Stimulated activated CD4-positive, alpha-beta T cell treated with anti-CD3 and anti-CD28 coated beads, Interleukin-2, amount 100 ng/mL, for 24 hours (primary cell): ENCODE measurements at places on chromosomes 6 and 20.

DNA sequence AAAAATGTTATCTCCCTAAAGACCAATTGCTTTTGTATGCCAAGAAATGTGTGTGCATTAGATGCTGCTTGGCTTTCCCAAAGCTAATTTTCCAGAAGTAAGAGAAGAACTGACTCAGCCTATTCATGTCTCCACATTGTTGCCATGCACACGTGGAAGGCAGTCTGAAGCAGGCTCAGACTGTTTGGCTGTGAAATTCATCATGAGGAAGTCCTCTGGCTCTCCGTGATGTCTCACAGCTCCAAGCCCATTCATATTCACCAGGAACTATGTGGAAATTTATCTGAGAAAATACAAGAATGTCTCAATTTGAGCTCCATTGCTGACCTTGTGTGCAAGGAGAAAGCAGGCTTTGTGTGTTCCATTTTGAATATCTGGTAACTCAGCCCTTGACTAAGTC lies 1022.2 kb upstream of the GJE1 start:
- DNase-seq, result no peak

DNA sequence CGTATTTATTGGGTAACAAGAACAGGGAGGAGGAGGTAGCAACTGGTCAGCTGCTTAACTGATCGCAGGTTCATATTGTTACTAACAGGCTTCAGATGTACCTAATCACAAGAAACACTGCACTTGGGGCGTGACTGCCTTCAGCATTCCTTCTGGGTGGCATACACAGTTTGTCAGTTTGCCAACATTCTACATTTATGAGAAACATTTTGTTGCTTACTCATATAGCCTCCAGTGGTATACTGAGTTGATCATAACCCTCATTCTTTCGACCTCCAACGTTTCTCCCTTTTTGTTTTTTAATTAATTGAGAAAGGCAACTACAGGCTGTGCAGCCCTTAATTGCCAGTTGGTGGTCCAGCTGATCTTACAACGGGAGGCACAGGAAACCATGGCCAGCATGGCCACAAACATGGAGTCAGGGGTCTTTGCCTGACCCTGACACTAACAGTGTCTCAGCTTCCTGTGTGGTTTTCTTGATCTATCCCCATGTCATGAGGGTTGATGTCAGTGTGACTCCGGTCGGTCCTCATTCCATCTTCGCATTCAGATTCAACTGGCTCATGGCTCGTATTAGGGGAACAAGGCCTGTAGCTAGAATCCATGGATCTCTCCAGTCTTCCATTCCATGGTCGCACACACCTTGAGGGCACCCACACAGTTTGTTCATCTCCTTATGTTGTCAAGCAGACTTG lies 9.4 kb downstream of the EPB41L2 start:
- no peak for DNase-seq

- no peak for DNase-seq
These were observed 324.7 kb upstream of the CNR1 start for GRCh38 chr6:88490908-88491264.

GRCh38 chr6:100626721-100627120 lies 162.0 kb upstream of the SIM1 start:
- DNase-seq, result no peak

DNA sequence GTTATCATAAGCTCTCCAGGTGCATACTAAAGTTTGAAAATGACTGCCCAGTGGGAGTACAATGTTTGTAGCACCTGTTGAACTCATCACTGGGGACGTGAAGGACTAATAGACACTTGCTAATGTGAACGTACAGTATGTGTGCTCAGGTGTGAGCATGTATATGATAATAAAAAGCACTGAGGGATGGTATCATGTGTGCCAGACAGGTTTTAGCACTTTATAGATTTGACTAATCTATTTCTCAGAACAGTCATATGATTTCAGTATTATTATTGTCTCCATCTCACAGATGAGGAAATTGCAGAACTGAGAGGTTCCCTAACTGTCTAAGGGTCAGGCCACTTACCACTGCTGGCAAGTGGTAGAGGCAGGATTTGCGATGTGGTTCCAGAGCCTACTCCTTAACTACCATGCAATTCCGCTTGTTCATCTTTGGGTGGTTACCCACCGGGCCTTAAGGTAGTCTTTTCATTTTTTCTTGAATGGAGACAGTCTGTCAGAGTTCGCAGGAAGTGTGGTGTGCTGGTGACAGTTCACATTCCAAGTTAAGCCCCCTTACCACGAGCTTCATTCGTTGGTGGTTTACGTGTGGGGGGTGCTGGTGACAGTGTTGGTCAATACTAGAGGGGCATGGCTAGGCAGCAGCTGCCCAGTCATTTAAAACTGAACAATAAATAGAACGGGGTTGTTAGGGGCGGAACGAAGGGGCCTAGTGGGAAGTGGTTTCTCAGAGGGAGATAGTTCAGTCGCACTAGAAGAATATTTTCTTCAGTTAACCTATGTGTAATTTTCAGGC lies 46.8 kb downstream of the RREB1 start:
- no peak for DNase-seq

DNA sequence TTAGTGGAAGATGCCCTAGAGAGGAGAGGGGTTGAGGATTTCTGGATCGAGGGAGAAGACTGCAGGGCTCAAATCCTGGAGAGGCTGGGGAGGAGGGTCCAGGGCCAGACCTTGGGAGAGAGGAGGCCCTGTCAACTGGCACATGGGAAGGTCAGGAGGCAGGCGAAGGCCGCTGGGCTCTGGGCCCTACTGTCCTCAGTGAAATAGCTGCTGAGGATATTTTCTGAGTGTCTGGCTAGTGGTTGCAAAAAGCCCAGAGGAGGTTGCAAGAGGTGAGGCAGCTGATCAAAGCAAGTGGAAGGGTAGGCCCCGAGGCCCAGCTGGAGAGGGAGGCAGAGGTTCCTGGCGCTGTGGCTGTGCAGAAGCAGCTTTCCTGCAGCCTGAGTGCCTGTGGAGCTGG lies 103.4 kb upstream of the MLN start:
- no peak for DNase-seq

DNA sequence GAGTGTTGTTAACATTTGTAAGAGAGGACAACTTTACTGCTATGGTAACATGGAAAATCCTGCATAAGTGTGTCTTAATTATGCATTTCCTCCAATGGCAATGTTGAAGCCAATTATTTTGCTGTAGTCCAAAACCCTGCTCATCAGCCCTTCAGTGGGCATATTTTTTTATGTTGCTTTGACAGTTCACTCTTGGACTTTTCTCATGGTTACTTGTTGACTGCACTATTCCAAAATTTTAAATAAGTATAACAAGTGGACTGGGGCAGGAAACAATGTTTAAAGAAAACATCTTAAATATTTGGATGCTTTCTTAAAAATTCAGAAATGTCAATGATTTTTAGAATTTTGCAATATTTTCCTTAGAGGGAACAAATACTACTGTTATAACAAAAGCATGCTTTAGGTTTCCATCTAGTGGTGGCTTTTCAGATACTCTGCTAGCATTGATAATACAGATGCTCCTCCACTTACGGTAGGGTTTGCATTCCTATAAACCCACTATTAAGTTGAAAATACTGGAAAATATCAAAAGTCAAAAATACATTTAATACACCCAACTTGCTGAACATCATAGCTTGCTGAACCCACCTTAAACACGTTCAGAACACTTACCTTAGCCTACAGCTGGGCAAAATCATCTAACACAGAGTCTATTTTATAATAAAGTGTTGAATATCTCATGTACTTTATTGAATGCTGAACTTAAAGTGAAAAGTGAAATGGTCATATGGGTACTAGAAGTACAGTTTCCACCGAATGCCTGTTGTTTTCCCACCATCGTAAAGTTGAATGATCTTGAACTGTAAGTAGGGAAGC lies 86.4 kb downstream of the ADGRG6 start:
- no peak for DNase-seq

DNA sequence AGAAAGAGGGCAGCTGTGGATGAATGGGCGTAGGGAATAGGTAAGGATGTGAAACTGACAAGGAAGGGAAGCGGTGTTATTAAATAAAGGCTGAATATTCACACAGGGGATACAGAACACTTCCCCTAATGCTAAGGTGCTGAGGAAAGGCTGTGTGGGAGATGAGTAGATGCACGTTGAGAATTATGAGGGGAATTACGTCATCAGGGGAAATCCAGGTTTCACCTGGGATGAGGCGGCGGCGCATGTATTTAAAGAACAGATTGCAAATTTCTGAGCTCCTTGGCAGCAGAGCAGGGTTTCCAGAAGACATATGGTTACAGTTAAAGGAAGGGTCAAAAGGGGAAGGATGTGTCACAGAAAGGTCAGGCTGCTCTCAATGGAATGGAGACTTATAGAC lies 28.7 kb upstream of the EDN1 start:
- DNase-seq, result no peak

- DNase-seq, result no peak
These were observed 700.8 kb downstream of the RFPL4B start for GRCh38 chr6:113047932-113048331.

DNA sequence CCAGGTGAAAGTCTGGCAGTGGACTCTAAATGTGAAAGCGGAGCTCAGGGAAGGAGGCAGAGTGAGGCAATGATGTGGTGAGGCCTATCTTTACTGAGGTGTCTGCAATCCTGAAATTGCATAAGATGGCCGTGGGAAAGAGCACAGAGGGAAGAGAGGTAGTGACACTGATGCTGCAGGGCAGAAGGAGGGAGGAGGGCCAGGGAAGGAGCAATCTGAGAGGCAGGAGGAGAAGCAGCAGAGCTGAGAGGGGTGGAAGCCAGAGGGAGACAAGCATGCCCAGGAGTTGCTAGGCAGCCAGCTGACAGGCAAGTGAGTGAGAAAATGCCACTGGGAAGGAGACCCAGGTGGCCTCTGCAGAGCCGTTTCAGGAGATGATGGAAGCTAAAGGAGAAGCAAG lies 97.4 kb upstream of the CNR1 start:
- DNase-seq, result no peak

DNA sequence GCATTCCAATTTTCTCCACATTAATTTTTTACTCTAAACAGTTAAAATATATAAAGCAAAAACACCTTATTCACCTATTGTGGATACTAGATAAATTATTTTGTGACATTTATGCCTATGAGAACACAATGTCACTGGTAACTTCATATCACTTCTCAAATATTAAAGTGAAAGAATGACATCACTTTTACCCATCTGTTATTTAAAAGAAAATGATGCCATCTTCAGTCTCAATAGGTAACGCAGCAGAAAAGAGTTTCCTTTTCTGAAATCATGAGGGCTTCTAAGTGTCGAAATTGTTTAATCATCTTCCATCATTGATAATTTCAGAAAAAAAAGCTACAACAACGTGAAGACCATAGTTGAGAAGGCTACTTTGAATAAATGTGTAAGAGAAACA lies 2.9 kb downstream of the HAO1 start:
- DNase-seq, result no peak
